ENCODE measurements at places on chromosomes 6 and 20.

GRCh38 chr20:32972181-32973076 lies 31.8 kb downstream of the SUN5 start:
- DNase-seq = no peak

DNA sequence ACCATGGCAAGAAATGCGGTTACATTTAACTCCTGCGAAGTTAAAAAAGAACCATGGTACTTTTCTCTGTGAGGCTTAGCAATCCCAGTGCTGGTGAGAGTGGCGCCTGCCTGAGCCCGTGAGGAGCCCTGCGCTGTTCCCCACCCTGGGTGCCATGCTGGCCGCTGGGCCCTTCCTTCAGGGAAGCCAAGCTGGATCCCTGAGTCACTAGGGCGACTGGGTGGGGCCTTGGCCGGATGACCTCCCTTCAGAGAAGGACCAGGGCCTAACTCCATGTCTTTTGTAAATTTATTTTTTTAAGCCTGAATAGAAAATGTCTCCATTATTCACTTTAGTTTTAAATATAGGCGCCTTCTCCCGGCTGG lies 209.1 kb downstream of the ERMARD start:
- no peak for DNase-seq

DNA sequence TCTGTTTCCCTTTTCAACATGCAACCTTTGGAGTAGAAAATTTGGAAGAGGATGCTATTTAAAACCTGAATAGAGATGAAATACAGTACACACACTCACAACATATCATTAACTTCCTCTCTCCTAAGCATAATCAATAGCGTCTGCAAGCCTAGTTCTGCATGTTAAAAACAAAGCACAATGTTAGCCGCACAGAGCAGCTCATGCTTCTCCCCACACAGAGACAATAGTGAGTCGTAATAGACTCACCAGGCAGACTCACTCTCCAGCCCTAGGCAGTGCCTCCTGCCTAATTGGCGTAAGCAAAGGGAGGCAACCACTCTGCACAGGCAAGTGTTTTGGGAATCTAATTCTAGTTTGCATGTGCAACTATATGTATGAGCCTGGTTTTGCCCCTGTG lies 45.8 kb upstream of the ARID1B start:
- DNase-seq = no peak

DNA sequence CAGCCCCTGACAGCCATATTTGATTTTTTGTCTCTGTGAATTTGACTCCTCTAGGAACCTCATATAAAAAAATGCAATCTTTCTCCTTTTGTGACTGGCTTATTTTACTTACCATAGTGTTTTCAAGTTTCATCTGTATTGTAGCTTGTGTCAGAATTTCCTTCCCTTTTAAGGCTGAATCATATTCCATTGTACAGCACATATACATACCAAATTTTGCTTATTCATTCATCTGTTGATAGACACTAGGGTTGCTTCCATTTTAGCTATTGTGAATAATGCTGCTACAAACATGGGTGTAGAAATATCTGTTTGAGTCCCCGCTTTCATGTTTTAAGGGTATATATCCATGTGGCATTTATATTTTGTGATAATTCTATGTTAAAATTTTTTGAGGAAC lies 49.2 kb upstream of the RNF217 start:
- no peak for DNase-seq

GRCh38 chr6:86683132-86683908 lies 254.0 kb upstream of the HTR1E start:
- no peak for DNase-seq

Measured in non-pigmented ciliary epithelial cell (primary cell).